ENCODE measurements at places on chromosomes 13 and 19.

- no peak for DNase-seq
Observed at GRCh38 chr19:2588081-2588777, 112.3 kb downstream of the GADD45B start.

DNA sequence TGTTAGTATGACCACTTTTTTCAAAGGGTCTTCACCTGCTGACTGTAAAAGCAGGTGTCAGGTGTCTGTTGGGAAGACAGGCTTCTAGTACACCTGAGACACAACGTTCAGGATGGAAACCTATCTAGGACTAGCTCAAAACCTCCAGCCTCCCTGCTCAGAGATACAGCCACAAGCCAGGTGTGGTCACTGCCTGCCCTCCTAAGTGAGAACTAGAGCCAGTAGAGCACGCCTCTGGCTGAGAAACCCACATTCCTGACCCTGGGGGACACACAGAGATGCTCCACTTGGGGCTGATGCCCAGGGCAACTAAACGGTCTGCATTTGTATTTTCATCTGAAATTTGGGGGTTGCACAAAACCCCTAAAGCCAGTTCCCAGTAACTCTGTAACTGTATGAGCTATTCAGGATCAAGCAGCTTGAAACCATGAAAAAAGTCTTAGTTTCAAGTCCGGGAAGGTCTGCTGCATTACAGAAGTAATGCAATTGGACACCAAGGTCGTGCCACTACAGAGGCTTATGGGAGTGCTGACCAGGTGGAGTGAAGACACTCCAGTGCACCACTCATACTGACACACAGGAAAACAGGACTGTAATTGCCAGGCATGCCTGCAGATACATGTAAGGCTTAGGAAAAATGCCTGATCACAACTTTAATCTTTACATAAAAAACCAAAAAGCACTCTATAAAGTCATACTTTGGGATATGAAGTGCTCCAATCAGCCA lies 27.8 kb downstream of the ANKRD10 start:
- DNase-seq = no peak

DNA sequence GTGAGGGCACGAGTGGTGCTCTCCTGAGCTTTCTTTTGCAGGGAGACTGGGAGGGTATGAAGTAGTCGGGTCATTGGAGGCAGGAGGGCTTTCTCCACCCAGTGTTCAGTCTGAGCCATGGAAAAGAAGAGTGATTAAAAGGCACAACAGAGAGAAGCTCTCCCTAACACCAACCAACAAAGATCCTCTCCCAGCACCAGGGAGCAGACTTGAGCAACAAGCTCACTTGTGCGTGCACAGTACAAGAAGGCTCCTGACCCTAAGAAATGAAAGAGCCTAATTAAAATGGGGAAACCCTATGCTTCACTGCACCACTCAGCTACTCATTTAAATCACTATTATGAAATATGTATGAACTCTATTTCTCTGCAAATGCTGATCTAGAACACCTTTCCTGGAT lies 276.3 kb upstream of the SOX21 start:
- no peak for DNase-seq

GRCh38 chr13:110638257-110638656 lies 22.9 kb downstream of the NAXD start:
- no peak for DNase-seq

- no peak for DNase-seq
Observed at GRCh38 chr13:39186205-39186875, 148.1 kb downstream of the NHLRC3 start.

- DNase-seq = no peak
Observed at GRCh38 chr13:42355092-42355485, 83.1 kb downstream of the AKAP11 start.

All from NCI-H524 (cell line).